Muscle of leg (tissue), 16 donors: ENCODE measurements at places on chromosomes 3 and 15.

DNA sequence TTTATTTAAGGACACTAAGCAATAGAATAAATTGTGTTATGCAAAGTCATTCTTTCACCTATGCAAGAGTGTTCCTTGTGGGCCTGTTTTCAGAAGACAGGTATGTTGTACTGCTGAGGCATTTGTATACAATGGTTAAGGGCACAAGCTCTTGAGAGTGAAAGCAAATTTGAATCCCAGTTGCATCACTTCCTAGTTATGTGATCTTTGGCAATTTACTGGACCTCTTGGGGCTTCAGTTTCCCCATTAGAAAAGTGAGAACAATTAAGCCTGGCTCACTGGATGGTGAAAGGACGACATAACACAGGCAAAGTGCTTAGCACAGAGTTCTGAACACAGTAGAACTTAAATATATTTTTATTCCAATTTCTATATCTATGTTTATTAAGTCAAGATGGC, 117.4 kb downstream of the EFHB start:
- DNase-seq, result no peak

- peak; percentile 21 for DNase-seq
These were observed 229.4 kb downstream of the CD47 start for GRCh38 chr3:107861422-107861821.

DNA sequence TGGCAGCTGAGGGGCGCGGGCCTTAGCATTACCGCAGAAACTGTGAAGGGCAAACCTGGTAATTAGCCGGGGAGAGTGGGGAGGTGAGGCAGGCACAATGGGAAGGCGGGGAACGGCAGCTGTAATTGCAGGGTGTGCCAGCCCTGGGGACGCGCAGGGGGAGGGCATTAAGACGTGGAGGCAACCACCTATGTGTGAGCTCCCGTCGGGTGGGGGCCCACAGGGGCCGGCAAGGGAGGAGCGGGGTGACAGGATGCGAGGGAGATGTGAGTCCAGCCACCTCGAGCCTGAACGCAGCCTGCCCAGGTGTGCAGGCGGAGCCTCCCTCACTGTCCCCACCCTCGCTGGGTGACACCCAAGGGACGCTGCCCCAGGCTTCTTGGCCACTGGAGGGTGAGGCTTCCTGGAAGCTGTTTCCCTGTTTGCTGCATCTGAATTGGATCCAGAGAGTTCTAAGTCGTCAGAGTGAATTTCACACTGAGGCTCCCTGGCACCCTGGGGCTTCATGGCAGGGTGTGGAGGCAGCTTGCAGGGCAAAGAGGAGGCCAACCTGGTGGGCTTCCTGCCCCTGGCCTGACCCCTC, 130.6 kb upstream of the MEF2A start:
- no peak for DNase-seq

DNA sequence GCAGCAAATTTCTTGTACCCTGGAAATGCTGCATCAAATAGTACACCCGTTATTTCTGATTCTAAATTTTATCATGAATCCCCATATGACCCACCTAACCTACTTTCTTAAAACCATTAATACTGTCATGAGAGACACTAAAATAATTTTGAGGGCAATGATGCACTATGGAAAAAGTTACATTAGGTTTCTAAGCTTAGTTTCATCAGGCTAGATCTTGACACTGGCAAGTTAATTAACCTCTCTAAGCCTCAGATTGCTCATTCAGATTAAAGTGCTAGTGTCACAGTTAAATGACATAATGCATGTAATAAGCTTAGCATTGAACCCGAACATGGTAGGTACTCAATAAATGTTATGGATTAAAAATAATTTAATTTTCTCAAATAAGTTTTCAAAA, 8.2 kb downstream of the GOLIM4 start:
- no peak for DNase-seq

DNA sequence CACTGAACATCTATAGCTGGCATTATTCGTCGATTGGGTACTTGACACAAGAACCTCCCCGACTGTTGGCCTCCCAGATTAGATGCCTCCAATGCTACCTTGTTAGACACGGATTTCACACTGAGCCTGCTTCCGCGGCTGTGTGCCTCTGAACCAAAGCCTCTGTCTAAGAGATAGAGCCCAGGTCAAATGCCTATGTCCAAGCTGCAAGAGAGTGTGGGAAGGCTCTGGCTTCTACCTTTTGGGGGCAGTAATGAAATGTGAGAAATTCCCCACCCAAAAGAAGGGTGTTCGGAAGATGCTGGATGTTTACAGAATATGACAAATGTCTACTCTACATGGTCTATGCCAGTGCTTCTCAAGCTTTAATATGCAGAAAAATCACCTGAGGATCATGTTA, 2.0 kb upstream of the RPUSD2 start:
- DNase-seq, result no peak

GRCh38 chr3:192795021-192795420, 67.7 kb upstream of the FGF12 start:
- DNase-seq, result no peak

DNA sequence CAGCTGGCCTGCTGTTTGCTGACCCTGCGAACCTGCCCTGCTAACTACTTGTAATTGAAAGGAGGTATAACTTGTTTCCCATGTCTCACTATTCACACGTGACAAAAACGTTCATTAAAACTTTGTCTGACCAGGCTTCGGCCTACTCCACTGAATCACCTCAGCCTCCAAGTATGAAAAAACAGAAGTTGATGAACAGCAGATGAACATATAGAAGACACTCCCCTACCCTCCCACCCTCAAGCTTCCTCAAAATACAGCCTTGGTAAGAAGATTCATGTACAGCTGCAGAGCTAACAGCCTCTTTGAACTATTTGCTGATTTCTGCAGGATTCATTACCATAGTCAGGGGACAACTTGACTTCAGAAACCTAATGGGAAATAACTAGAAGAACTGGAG, 10.7 kb downstream of the RBM15B start:
- peak; percentile 66 for DNase-seq

- peak; percentile 29 for DNase-seq
These were observed 9.2 kb upstream of the ACSBG1 start for GRCh38 chr15:78243491-78243941.

- DNase-seq, result no peak
These were observed 953.4 kb downstream of the AGBL1 start for GRCh38 chr15:87033056-87033455.

DNA sequence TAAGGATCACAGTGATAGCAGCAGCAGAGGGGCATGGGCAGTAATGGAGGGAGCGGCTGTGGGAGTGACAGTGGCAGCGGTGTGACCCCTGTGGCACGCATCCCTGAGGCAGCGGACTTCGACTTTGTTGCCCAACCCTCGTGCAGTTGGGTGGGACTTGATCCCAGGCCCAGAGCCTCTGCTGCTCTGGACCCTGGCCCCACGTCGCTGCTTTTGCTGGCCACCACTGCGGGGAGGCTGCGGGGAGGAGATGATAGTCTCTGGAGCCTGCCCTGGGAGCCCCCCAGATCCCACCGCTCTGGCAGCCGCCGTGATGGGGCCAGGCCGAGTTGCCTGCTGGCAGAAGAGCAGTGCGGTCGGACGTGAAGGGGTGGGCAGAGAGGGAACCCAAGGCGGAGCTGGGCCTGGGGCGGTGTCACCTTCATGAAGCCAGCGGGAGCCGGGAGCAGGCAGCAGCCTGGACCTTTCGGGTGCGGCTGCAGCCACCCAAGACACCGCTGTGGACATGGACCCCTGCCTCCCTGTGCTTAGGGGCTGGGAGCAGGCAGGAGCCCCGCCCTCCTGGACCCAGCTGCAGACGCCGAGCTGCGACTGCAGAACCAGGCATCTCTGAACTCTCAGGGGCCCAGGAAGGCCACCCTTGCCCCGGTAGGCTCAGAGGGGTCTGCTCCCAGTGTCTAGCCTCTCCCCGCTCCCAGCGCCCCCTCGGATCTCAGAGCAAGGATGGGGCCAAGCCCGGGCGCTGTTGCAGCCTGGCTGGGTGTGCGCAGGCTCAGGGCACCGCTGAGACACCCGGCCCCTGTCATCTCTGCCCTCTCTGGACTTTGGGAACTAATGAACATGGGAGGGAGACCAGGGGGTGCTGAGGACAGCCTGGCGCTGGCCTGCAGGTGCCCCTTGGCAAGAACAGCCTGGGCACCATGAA, 38.3 kb downstream of the COMMD2 start:
- no peak for DNase-seq

DNA sequence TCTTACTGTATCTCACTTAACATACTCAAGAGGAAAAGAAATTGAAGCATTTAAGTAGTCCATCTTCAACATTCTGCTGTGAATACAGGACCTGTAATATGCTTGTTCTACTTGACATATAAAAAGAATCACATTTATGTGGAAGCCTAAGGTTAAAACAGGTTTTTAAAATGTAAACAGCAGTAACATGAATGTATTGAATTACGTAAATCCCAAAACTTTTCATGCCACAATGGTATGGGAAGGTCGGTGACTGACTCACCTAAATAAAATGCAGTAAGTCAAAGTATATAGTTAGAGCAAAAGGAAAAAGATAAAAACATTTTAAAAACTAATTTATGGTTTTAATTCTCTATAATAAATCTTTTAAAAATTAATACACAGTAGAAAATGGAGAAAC, 115.7 kb upstream of the TJP1 start:
- DNase-seq, result no peak

DNA sequence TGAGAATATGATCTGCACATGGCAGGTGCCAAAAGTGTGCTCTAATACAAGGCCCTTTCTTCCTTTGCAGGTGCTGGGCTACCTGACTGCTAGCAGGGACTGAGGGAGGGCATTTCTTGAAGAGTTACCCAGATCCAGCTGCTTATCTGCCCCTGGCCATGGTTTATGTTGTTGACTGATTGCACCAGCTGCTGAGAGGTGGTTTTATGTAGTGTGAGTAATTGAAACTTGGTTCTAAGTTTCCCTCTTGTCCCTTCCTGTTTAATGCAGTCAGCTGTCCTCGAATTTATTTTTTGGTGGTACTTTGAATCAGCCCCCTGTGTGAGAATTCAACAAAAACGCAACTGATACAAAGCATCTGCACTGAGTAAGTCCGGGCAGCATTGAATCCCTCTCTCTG, 288.3 kb upstream of the C2CD4B start:
- peak; percentile 83 for DNase-seq

DNA sequence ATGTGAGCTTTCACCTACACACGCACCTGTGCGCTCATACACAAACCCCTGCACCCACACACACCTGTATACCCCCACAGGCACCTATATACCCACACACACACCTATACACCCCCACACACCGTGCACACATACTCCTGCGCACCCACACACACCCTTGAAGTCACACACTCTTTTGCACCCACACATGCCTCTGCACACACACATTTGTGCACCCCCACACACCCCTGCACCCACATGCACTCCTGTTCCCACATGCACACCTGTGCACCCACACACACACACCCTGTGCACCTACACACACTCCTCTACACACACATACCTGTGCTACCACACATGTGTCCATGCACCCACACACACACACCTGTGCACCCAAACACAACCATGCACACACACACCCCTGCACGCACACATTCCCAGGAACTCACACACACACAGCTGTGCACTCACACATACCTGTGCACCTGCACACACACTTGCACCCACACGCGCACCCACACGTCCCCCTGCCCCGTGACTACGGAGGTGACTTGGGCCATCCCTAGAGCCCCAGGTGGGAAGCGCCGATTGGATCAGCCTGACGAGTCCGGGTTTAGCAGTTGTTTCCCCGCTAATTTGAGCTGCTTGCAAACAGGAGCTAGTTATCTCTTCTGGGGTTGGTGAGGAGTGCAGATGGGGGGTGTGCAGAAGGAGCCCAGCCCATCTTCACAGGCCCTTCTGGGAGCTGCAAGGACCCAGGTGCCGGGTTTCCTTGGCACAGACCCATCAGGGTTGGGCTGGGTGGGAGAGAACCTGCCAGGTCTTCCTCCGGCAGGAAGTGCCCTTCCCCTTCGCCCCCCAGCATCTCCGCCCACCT, 97.8 kb downstream of the CHSY1 start:
- DNase-seq, result no peak

DNA sequence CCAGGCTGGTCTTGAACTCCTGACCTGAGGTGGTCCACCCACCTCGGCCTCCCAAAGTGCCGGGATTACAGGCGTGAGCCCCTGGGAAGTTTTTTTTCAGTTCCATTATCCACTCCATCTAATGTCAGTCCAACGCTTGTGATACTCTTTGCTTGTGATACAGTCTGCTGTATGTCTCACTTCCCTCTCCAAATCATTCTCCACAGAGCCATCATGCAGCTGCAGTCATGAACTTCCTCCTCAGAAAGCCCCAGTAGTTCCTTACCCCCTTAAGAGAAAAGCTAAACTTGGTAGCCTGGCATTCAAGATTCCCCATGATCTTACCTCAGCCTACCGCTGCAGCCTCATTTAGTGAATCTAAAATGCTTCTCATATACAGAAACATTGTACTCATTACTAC, 2.3 kb downstream of the ARPC4 start:
- DNase-seq, result no peak

DNA sequence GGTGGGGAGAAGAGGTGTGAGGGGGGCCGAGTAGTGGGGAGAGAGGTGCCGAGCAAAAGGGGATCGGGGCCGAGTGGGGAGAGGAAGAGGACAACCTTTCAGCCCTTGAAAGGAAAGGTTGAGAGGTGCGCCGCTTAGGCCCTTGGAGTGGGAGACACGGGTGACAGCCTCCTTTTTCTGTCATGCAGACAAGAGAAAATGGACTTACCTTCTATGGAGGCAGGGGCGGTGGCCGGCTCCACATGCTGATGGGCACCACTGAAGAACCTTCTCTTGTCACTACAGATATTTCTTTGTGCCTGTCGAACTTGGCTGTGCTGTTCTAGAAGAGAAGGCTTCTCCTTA, 421 bp downstream of the KLHL18 start:
- peak; percentile 23 for DNase-seq

DNA sequence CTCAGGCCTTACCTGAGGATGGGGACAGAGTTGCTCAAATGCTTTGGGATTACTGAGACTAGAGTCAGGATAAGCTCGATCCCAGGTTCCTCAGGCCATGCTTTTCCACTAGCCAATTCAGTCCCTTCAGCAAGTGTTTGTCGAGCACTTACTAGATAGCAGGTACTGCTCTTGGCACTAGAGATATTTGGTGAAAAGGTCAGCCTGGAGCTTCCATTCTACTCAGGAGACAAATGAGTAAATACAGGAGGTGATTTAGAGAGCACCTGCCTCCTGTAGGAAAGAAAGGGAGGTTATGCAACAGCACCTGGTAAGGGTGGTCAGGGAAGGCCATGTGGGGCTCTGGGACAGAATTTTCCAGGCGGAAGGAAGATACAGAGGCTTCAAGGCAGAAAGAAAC, 99.9 kb downstream of the CACNA1D start:
- DNase-seq, result no peak

- no peak for DNase-seq
These were observed 813.3 kb downstream of the NR2F2 start for GRCh38 chr15:97143592-97144376.

GRCh38 chr3:120028271-120029047, 65.8 kb downstream of the GSK3B start:
- no peak for DNase-seq

- DNase-seq, result no peak
These were observed 17.1 kb downstream of the SNX1 start for GRCh38 chr15:64112904-64113303.
